Common myeloid progenitor, CD34-positive (primary cell): ENCODE measurements at places on chromosomes 7 and 10.

GRCh38 chr10:89699581-89700064 is 1.8 kb upstream of the KIF20B start:
- no peak for DNase-seq

DNA sequence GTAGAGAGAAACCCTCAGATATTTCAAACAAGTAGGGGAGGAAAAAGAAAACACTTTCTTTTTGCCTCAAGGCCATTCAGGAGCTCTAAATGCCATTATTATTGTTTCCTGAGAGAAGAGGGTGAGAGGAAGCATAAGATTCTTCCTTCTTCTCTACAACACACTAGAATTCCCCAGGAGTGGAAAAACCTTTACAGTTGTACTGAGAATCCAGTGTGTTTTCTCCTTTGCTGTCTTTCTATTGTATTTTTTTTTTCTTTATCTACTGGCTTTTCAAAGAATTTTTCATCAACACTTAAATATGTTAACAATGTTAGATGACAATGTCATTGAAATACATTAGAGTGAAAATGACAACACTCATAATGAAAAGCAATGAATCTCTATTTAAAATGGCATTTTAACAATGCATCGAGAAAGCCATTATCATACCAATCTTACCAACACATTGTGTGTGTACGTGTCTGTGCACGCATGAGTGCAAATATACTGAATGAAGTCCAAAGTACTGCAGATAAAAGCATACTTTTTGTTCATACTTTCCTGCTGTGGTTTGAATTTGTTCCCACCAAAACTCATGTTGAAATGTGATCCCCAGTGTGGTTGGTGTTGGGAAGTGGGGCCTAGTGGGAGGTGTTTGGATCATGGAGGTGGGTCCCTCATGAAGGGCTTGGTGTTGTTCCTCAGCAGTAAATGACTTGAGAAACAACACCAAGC is 24.2 kb upstream of the MACC1 start:
- no peak for DNase-seq

DNA sequence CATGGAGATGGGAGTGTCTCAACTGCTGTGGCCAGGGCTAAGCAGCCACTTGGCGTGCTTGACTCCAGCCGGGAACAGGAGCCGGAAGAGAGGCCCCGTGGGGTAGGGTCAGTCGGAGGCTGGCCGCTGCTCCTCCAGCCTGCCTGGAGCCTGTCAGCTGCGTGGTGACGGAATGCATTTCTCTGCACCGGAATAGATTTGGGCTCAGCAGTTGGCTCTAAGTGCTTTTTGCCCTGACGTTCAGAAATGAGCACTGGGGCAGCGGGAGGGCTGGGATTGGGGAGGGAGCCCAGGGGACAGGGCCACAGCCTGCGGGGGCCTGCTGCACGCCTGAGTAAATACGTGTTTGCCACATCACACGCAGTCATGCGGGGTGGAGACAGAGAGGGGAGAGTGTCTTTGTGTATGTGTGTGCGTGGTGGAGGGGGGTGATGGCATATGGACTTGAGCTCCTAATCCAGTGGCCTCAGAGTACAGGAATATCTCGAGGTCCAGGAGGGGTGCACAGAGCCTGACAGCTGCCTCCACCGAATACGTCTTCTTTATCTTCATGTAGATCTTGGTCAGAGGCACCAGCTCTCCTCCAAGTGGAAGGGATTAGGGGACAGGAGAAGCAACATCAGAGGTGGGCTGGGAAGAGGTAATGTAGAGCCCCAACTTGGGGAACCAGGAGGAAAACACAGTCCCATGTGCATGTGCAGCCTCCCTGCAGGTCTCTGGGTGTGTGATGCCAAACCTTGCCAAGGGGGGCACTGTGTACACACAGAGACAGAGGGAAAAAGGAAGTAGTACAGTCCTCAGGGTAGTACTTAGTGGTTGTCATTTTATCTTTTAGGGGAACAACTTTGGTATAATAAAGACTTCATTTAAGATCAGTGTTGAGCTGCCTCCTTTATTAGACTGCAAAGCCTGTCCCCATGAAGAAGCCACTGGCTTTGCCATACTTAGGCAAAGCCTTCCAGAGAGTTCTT is 151.4 kb downstream of the CDH23 start:
- peak; percentile 10 for DNase-seq

DNA sequence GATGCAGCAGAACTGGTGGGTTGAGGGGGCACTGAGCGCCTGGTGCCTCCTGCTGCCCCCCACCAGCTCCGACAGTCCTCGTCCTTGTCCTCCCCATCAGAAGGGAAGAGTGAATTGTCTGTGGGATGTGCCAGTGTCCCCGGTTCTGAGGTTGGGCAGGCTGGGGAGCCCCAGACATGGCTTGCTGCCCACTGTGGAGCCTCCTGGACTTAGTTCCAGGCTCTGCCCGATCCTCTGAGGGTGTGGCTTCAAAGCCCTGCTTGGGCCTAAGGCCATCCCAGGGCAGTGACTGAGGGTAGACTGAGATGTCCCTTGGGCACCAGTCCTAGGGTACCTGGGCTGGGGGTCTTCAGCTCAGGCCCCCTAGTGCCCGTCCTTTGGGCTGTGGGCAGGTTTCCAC is 168.8 kb downstream of the RNF216 start:
- no peak for DNase-seq

GRCh38 chr10:132468216-132468615 is 69.4 kb upstream of the INPP5A start:
- no peak for DNase-seq

DNA sequence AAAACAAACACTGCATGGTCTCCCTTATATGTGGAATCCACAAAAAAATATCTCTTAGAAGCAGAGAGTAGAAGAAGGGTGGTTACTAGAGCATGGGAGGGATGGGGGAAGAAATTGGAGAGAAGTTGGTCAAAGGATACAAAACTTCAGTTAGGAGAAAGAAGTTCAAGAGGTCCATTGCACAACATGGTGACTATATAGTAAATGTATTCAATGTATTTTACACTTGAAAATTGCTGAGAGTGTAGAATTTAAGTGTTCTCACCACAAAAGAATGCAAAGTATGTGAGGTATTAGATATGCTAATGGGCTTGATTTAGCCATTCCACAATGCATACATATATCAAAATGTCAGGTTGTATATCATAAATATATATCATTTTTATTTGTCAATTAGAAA is 232.0 kb upstream of the CELF2 start:
- DNase-seq, result no peak

DNA sequence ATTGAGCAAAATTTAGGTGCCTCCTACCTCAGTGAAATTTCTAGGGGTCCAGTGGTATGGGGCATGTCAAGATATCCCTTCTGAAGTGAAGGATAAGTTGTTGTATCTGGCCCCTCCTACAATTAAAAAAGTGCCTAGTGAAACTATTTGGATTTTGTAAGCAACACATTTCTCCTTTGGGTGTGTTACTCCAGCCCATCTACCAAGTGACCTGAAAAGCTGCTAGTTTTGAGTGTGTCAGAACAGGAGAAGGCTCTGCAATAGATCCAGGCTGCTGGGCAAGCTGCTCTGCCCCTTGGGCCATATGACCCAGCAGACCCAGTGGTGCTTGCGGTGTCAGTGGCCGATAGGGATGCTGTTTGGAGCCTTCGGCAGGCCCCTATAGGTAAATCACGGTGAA is 46.0 kb downstream of the PTPRE start:
- DNase-seq, result no peak

DNA sequence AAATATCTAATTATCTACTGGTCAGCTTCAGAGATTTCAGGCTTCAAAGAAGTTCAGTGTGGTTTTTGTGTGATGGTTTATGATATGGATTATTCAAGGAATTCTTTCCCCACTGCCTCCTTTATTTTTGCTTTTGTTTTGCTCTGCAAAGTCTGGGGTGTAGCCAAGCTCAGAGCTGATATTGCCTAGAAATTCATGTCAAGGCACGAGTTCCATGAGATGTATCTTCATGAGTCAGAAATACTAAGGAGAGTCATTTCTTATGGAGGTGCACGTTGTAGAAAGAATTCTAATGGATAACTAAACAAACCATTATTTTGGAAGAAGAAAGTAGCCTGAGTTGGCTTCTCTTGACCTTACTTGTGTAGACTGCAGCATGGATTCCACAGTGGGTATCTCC is 37.4 kb downstream of the VIM start:
- no peak for DNase-seq

GRCh38 chr7:127922656-127923055 is 108.6 kb downstream of the LRRC4 start:
- DNase-seq, result no peak

DNA sequence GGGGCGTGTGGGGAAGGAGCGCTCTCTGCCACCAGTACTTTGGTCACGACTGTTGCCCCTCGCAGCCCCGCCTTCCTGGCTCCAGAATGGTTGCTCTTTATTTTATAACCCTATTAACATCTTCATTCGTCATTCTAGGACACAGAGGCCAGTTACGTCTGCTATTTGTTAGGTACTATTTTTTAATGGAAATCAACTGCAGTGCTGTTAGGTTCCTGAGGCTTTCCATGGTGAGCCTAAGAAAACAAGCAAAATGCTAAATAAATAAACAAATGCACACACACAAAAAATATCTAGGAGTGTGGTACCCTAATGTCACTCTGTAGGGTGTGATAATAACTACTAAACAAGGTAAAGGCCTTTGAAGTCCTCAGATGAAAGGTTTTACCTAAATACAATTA is 71.1 kb downstream of the SLC37A3 start:
- DNase-seq, result no peak

GRCh38 chr10:48814933-48815332 is 124.7 kb downstream of the LRRC18 start:
- DNase-seq, result no peak

DNA sequence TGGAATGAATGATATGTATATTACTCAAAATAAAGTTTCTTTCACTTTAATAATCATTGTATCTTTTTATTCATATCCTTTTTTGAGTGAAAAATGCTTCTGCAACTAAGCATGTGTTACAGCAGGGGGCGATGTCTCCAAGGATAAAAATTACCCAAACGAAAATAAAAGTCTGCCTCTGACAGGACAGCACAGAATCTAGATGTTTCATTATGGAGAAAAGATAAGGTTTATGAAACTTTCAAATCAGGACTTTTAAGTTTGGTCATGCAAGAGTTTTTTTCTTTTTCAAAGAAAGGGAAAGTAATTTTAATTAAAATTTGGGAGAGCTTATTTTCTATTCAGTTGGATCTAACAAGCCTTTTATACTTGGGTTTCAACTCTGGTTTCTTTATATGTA is 48.4 kb downstream of the TES start:
- DNase-seq, result peak; percentile 73

- DNase-seq, result no peak
Observed at GRCh38 chr10:98340261-98340939, 72.4 kb upstream of the LOXL4 start.

DNA sequence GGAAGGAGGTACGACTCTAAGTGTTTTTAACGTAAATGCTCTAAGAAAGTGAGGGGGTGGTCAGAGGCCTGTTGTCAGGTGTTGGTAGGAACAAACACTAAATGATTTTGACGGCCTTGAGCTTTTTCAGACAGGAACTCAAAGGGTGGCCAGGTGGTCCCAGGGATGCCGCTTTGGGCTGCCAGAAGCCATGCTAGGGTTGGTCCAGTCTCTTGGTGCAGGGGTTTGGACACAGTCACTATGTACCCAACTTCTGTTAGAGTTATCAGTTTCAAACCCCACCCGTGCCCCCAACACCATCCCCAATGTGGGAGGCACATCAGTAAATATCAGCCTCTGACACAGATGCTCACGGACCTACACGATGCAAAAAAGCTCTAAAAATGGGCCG is 9.3 kb downstream of the ATP6V0E2 start:
- DNase-seq, result no peak

GRCh38 chr7:157483515-157483914 is 146.7 kb downstream of the DNAJB6 start:
- DNase-seq, result no peak

DNA sequence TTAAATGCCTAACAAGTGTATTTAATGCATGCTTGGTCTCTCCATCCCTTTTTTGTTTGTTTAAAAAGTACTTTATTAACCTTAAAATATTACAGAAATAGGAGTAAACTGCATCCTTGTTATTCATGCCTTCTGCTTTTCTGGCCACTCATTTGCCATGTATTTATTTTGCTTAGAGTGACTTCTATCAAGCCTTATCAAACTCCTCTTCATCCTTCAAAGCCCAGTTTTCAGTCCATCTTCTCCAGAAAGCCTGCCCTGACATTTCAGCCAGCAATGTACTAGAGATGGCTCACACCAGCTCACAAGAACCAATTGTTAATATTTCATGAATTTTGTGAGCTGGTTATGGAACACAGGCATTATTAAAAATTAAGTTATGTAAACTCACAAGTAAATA is 82.8 kb downstream of the NHLRC2 start:
- no peak for DNase-seq

DNA sequence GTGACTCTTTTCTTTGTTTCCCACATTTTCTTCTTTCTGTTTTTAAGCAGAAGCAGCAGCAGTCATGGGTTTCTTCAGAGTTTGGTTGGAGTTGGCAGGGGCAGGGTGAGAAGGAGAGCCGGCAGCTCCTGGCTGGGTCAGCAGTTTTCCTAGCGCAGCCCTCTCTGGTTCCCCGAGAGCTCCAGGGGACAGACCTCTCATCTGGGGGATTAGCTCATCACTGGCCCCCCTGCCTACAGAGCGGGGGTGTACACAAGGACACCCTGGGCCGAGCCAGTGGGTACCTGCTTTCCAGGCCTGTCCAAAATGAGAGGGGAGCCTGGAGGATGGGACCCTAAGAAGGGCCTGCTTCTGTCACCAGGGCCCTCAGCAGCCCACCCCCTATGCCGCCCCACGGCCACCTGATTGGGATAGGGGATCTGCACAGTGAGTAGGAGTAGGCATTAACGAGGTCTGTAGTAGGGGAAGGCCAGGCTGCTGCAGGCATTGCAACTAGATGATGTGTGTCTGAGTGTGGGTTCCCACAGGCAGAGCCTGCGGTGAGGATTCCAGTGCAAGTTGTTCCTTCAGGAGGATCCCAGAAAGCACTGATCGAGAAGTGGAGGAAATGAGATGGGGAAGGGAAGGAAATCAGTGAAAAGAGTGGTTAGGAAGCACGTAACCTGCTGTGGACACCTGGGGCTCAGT is 122.9 kb upstream of the PPIF start:
- DNase-seq, result no peak

GRCh38 chr10:16916496-16916895 is 99.3 kb upstream of the RSU1 start:
- no peak for DNase-seq

DNA sequence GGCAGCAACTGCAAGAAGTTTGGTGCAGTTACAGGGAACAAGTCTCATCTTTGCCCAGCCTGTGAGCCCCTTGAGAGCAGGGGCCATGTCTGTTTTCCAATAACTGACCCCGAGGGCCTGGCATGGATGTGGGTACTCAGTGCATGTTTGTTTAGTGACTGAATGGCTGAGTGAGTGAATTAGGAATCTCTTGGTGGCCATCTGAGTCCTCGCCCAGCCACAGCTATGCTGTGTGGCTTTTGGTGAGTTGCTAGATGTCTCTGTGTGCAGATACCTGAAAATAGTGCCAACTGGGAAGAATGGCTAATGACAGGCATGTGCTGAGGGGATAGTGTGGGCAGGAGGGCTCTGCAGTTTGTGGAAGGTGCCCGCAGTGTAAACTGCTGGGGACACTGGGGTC is 54.4 kb upstream of the PCBD1 start:
- DNase-seq, result no peak

DNA sequence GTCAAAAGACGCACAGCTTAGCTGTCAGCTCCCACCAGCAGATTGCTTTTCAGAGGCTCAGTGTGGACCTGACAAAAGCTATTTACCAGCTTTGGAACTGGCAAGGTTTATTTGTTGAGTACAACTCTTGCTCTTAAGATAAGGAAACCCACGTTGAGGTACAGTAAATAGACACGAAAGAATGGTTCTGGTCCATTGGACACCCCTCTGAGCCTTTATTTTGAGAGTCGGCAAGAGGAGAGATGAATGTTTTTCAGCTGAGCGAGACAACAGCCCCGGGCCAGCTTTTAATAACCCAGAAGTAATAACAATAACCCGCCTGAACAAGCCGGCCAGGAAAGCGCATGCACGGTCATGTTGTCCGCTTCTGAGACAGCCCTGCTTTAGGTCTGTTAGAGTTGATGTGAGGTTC is 49.0 kb downstream of the WNT2 start:
- no peak for DNase-seq
